Erythroblast (primary cell): ENCODE measurements at places on chromosomes 5 and 9.
A peak's percentile ranks its signal among the peaks of the same experiment; 100 is the strongest.

- DNase-seq, result no peak
Measured at GRCh38 chr9:78221425-78221824, 14.4 kb upstream of the CEP78 start.

DNA sequence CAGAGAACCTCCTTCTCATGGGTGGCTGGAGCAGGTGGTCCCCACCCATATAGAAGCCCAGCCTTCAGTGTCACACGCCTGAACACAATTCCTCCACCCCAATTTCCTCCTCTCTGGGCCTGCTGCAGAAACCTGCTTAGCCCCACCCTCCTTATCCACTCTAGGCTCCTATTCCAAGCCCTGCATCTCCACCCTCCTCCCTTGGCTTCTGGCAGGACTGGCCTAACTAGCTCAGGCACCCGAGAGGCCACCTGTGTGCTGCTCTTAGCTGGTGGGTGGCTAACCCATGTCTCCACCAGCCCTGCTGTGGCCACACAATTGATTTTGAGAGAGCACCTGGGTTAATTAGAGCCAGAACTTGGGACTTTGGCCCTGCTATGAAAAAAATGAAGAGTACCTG lies 77.3 kb upstream of the ATP10B start:
- DNase-seq, result no peak

- DNase-seq, result no peak
Measured at GRCh38 chr9:124354346-124355038, 60.8 kb downstream of the PSMB7 start.

GRCh38 chr9:2125906-2126305 lies 110.8 kb downstream of the SMARCA2 start:
- peak; percentile 56 for DNase-seq

DNA sequence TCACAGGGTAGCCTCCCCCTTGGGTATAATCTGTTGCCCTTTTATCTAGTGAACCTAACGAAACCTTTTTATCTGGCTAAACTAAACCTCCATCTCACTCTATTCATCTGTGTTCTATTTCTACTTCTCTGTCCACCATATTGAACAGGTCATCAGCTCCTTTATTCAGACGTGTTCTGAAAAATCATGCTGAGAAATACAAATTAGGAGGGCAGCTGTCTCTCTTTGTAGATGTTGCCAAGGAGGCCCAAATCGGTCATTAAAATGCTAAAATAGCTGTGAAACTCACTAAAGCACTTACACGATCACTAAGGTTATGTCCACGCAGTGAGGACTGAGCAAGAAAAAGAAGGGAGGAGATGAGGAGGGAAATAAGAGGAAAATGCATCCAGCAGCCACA lies 115.6 kb upstream of the RETREG1 start:
- no peak for DNase-seq

GRCh38 chr5:131749723-131750470 lies 46.9 kb downstream of the FNIP1 start:
- DNase-seq, result no peak

DNA sequence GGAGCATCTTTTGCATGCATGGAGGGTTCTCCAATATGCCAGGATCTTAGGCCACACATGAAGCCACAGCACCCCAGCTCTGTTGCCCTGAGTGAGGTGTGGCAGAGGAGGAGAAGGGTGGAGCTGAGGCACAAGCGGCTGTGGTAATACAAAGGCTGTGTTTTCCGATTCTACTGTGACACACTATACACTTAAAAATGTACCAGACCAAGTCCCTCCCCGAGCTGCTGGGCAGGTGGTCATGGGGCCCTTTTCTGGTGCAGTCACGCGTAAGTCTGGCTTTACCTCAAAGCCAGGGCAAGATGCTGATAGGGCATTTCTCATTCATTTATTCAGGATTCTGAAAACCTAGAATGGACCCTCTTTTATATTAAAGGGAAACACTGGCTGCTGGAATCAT lies 3.7 kb downstream of the ADGRV1 start:
- DNase-seq, result no peak

GRCh38 chr5:177426566-177427210 lies at the start of gene GRK6:
TSS of gene GRK6 (plus strand) at chr5:177426676. CDS start at chr5:177426846, 170 bp downstream.
- peak; percentile 79 for DNase-seq

- no peak for DNase-seq
Measured at GRCh38 chr9:16884373-16884772, 13.9 kb upstream of the BNC2 start.

DNA sequence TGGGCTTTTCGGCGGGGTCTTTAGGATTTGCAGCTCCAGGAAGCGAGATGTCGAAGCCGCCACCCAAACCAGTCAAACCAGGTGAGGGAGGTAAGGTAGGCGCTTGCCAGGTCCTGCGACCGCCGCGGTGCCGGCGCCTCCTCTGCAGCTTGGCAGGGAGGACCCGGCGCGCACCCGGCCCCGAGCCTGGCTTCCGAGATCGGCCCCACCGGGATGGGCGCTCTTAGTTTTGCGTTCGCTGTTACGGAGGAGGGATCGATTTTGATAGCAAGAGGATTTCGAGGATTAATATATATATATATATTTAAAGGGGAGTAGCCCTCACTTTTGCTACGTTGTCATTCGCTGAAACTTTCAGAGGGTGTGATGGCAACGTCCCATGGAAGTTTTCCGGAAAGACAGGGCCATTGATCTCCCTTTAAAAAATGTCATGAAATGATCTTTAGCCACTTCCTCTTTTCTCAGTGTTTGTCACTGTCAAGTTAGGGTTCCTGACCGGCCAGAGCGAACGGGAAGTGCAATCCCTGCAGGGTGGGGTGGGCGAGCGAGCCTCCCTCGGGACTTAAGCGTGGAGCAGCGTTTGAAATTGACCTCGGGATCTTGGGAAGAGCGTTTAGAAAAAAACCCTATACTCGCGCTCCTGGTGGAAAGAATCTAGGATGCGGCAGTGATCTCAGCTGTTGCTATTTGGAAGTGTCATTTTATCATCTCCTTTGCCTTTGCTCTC lies 495 bp downstream of the OSTF1 start:
- peak; percentile 73 for DNase-seq

- peak; percentile 26 for DNase-seq
Measured at GRCh38 chr5:132389585-132390286, 20.2 kb downstream of the SLC22A5 start.

DNA sequence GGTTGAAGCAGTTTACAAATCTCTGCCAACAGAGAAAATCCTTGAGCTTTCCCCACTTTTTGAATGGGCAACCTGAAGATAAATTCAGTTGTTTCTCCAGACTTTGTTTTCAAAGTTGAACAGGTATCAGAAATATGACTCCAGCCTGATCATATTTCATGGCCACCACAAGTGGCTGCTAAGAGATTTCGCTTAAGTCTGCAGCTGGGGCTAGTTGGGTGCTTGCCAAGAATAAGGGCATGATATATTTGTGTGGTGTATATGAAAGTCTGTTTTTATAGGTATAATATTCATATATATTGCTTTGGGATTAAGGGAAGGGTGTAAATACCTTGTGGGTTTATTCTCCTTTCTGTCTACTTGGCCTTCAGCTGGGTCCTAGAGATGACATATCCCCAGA lies 168.4 kb upstream of the GDNF start:
- DNase-seq, result no peak
